Calu3 (cell line): ENCODE measurements at places on chromosomes 7 and 10.
A peak's percentile ranks its signal among the peaks of the same experiment; 100 is the strongest.

- H3K36me3 ChIP-seq = no peaks in the 10 kb centered on the region
- H3K27me3 ChIP-seq = no peaks in the 10 kb centered on the region
- H3K4me3 ChIP-seq = no peak overlapping the region
- H3K27ac ChIP-seq = no peak overlapping the region
- H3K4me1 ChIP-seq = no peaks in the 10 kb centered on the region
Observed at GRCh38 chr7:71626206-71626605, 494.3 kb downstream of the GALNT17 start.

DNA sequence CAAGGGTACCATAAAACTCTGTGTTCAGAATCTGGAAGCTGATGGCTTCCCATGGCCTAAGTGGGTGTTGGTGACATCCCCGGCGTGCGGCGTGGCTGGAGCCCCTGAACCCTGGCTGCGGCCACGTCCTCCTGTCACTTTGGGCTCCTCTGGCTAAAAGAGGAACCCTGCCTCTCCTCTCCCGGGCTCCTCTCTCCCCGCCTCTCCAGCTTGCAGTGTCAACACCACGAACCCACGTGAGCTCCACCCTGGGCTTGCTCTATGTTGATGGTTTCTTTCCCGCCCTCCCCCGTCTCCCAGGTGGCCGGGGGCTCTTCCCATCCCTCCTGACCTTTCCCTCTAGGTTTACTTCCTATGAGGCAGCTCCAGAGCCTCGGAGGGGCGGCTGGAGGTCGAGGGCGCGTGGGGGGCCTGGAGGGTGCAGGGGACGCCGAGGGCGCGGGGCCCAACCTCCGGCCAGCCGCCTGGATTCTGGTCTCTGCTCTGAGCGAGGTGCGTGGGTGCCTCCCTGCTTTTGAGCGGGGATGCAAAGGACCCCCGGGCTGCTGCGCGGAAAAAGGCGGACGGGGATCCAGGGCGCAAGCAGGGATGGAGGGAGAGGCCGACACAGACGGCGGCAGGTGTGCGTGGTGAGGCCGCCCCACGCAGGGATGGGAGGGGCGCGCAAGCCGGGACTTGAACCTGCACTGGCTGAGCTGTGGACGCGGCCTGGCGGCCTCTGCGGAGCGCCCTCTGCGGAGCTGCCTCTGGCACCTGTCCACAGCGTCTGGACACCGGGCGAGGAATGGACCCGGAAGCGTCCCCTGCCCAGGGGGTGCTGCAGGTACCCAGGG is 115.5 kb upstream of the DIP2C start:
- peaks cover 83% of the 10 kb centered on the region for H3K36me3 ChIP-seq
- H3K4me3 ChIP-seq = no peak overlapping the region
- DNase-seq = no peak

GRCh38 chr7:45081670-45081974 is 7.1 kb downstream of the NACAD start:
- no peak overlapping the region for H3K4me3 ChIP-seq
- peaks cover 4% of the 10 kb centered on the region for H3K27me3 ChIP-seq
- peaks cover 12% of the 10 kb centered on the region for H3K36me3 ChIP-seq
- H3K4me1 ChIP-seq = peaks cover 6% of the 10 kb centered on the region
- DNase-seq = no peak

DNA sequence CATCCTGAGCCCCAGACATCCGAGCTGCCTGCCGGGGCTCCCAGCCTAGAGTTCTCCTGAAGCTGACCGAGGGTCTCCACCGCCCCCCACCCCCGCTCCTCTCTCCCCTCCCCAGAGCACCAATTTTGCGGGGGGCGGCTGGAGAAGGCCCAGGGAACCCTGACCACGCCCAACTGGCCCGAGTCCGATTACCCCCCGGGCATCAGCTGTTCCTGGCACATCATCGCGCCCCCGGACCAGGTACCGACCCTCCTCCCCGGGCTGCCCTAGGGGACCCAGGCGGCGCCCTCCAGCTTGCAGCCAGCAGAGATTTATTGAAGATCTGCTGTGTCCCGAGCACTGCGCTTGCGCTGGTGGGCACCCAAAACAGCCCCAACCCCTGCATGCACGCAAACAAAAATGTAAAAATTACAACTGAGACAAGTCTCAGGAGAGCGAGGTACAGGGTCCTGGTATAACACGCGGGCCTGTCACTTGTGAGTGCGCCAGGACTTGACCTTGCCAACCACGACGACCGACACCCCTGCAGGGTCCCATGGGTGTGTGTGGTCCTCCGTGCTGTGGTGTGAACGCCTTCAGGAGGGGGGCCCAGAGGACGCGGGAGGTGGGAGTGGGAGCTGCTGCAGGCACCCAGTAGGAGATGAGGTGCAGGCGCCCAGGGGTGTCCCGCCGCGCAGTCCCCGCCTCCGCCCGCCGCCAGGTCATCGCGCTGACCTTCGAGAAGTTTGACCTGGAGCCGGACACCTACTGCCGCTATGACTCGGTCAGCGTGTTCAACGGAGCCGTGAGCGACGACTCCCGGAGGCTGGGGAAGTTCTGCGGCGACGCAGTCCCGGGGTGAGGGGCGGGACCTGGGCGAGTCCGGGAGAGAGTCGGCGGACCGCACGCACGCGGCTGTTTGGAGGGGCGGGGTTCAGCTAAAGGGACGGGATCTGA is 3.1 kb downstream of the PCOLCE start:
- DNase-seq = peak; percentile 37
- H3K4me3 ChIP-seq = peak overlapping the region; percentile 74
- no peaks in the 10 kb centered on the region for H3K27me3 ChIP-seq
- no peaks in the 10 kb centered on the region for H3K4me1 ChIP-seq
- no peak overlapping the region for H3K27ac ChIP-seq
- peaks cover 11% of the 10 kb centered on the region for H3K36me3 ChIP-seq

DNA sequence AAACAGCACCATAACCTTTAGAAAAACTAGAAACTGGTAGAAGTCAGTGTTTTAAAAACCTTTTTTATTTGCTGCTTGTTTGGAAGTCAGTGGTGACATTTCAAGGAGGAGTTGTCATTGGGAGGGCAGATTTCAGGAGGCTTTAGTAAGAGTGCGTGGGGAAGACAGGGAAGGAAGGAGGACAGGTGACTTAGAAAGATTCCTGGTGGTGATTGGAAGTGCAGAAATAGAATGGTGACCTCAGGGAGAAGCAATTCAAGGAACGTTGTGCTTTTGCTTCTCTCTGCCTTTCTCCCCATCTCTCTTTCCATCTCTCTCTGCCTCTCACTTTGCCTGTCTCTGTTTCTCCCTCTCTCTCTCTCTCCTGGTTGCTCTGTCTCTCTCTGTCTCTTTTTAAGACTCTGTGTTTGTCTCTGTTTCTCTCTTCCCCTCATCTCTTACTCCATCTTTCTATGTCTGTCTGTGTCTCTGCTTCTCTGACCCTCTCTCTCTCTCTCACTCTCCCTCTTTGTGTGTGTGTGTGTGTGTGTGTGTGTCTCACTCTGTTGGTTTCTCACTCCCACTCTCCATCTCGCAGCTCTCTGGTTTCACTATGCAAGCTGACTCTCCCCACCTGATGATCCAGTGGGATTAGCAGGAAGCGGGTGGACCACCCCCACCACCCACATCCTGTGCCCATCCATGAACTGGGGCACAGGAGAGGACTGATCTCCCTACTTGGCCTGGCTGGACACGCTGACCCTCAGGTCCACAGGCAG is 10.9 kb upstream of the PFKP start:
- DNase-seq = no peak
- H3K27me3 ChIP-seq = no peaks in the 10 kb centered on the region
- H3K27ac ChIP-seq = no peak overlapping the region
- H3K4me3 ChIP-seq = no peak overlapping the region
- H3K36me3 ChIP-seq = no peaks in the 10 kb centered on the region

DNA sequence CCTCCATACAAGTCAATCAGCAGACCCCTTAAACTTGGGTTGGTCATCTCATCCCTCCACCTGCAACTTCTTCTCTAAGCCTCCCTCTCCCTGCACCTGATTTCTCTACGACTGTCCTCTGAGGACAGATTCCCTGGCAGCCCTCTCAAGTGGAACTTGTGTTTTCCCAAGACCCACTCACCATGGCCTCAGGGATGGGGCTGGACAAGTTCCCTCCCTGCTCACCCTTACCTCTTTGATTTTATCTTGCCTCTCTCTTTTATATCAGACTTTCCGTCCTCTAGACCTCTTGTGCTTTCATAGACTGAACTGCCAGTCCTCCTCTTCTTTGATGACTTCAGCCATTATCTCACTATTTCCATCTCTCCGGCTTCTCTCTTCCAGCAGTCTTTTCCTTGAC is 46.2 kb upstream of the ARL4A start:
- H3K4me1 ChIP-seq = peaks cover 17% of the 10 kb centered on the region
- no peak overlapping the region for H3K27ac ChIP-seq
- no peak overlapping the region for H3K4me3 ChIP-seq
- no peak for DNase-seq
- H3K27me3 ChIP-seq = no peaks in the 10 kb centered on the region

DNA sequence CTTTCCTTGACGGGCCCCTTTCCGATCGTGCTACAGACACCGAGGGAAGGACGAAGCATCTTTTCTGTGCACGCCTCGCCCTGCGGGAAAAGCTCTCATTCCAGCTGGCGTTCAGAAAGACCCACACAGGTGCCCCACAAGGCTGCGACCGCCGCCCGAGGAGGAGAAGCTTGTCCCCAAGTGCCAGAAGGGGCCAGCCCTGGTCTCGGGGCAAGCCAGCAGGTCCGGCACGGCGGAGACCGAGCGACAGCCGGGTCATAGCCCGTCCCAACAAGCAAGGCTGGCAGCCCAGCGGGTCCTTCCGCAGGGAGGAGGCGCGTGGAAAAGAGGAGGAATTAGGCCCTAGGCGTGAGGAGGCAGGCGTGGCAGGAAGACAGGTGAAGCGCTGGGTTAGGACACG is 62.7 kb downstream of the TNRC18 start:
- peak overlapping the region; percentile 34 for H3K27ac ChIP-seq
- no peak overlapping the region for H3K4me3 ChIP-seq
- no peaks in the 10 kb centered on the region for H3K4me1 ChIP-seq
- no peak for DNase-seq
- no peaks in the 10 kb centered on the region for H3K27me3 ChIP-seq

GRCh38 chr10:110069502-110069982 is 61.8 kb downstream of the ADD3 start:
- H3K36me3 ChIP-seq = no peaks in the 10 kb centered on the region
- no peaks in the 10 kb centered on the region for H3K27me3 ChIP-seq
- no peak overlapping the region for H3K27ac ChIP-seq
- no peak overlapping the region for H3K4me3 ChIP-seq

GRCh38 chr10:110273474-110273873 is 31.2 kb downstream of the SMNDC1 start:
- H3K4me1 ChIP-seq = peaks cover 25% of the 10 kb centered on the region
- H3K36me3 ChIP-seq = no peaks in the 10 kb centered on the region
- H3K27ac ChIP-seq = peak overlapping the region; percentile 13
- H3K4me3 ChIP-seq = no peak overlapping the region

- no peaks in the 10 kb centered on the region for H3K4me1 ChIP-seq
- no peaks in the 10 kb centered on the region for H3K27me3 ChIP-seq
- DNase-seq = no peak
- peaks cover 14% of the 10 kb centered on the region for H3K36me3 ChIP-seq
- H3K4me3 ChIP-seq = no peak overlapping the region
Observed at GRCh38 chr10:119849031-119849789, 23.4 kb downstream of the MCMBP start.
